ENCODE measurements at places on chromosomes 7 and 10.

- DNase-seq = no peak
These were observed 138.6 kb downstream of the CHN2 start for GRCh38 chr7:29332875-29333855.

DNA sequence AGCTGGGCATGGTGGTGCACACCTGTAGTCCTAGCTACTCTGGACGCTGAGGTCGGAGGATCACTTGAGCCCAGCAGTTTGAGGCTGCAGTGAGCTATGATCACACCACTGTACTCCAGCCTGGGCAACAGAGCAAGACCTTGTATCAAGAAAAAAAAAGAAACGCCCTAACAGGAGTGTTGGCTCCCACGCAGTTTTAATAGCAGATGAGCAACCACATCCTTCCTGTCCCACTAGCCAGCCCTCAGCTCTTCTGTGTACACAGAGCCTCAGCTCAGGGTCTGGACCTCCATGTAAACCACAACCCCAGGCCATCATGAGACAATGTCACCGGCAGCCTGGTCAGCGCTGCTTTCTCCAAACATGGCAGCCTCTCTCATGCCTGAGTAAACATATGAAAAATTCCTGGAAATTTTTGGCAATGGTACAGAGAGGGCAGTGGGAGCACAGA is 108.2 kb downstream of the PIP4K2A start:
- peak; percentile 82 for DNase-seq

- DNase-seq = no peak
These were observed 18.9 kb upstream of the OPN4 start for GRCh38 chr10:86635402-86635801.

- DNase-seq = peak; percentile 78
These were observed 24.2 kb downstream of the PWWP2B start for GRCh38 chr10:132420981-132421846.

Data from NAMALWA (cell line).